ENCODE measurements at places on chromosomes 13 and 19.

DNA sequence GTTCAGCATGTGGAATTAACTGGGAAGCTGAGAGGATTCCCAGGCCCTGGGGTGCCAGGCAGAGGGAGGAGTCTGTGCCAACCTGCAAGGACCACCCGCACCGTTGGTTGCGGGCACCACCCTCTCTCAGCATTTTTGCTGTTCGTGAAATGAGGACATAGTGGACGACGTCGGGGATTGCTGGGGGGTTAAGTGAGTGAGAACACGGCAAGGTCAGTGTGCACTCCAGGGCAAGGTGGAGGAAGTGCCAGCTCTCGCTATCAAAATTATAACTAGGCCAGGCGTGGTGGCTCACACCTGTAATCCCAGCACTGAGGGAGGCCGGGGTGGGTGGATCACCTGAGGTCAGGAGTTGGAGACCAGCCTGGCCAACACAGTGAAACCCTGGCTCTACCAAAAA, 2.2 kb downstream of the FXYD3 start:
- no peak for DNase-seq

GRCh38 chr13:45623516-45624090, 8.1 kb upstream of the ERICH6B start:
- no peak for DNase-seq

- no peak for DNase-seq
Measured at GRCh38 chr13:72384186-72384823, 343.1 kb downstream of the MZT1 start.

- no peak for DNase-seq
Measured at GRCh38 chr13:41409611-41410010, 47.7 kb upstream of the RGCC start.

DNA sequence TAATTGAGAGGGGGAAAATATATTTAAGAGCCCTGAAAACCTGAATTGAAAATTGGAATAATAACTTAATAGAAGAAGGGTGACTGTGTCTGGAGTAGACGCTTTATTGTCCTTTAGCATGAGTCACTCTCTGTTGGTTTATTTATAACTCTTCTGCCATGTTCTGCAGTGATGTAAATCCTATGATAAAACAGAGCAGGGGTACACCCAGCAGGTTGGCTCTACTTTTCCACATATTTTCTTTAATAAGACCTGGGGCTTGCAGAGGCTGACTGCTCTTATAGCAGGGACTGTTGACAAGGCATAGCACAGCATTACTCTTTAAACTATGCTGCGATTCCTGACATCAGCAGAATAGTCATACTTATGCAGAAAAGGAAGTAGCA, 389.9 kb upstream of the PCDH9 start:
- no peak for DNase-seq

GRCh38 chr13:48979892-48980291, 4.2 kb downstream of the FNDC3A start:
- no peak for DNase-seq

DNA sequence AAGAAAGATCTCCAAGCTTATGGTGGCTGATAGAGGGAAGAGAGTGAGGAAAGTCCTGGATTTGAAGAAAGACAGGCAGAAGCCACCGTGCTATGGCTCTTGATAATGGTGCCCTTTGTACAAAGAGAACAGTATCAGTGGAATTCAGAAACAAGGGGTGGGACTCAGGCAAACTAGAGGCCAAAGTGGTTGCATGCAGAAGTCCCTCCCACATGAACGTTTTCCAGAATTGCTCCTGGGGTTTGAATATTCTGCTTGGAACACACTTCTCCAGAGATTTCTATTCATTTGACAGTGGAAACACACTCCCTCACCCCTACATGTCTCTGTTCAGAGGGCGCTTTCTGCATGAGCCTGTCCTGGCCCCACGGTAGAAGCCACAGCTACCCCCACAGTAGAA, 10.1 kb upstream of the MBNL2 start:
- DNase-seq: no peak

DNA sequence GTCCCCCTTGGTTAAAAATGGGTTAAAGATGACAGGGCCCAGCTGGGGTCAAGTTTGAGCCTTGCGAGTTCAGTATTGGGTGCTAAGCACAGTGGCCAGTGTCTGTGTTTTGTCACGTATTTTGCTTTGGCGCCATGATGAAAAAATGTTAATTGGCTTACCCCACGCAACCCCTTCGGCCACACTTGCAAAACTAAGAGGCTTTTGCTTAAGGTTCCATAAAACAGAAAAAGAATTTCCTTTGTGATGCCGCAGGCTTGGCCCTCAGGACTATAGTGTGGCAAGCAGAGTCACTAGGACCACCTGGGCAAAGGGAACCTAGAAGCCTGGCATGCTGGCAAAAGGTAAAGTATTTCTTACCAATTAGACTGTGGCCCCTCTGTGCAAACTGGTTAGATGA, 20.7 kb downstream of the DPRX start:
- DNase-seq: no peak

DNA sequence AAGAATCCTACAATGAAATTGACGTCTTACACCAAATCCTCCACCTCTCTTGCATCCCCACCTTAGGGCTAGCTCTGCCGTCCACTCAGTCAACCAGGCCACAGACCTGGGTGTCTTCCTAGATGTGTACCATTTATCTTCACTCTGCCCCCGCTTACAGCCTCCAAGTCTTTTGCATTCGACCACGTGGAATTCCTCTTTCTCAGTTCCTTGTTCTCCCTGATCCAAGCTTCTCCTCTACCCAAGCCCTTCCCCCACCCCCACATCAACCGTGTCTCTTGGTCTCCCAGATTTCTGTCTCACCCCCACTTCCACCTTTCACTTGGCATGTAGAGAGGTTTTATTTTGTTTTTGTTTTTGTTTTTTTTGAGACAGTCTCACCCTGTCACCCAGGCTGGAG, 1.2 kb upstream of the DMWD start:
- DNase-seq: no peak

- no peak for DNase-seq
Measured at GRCh38 chr13:98020271-98020670, 66.8 kb downstream of the IPO5 start.

DNA sequence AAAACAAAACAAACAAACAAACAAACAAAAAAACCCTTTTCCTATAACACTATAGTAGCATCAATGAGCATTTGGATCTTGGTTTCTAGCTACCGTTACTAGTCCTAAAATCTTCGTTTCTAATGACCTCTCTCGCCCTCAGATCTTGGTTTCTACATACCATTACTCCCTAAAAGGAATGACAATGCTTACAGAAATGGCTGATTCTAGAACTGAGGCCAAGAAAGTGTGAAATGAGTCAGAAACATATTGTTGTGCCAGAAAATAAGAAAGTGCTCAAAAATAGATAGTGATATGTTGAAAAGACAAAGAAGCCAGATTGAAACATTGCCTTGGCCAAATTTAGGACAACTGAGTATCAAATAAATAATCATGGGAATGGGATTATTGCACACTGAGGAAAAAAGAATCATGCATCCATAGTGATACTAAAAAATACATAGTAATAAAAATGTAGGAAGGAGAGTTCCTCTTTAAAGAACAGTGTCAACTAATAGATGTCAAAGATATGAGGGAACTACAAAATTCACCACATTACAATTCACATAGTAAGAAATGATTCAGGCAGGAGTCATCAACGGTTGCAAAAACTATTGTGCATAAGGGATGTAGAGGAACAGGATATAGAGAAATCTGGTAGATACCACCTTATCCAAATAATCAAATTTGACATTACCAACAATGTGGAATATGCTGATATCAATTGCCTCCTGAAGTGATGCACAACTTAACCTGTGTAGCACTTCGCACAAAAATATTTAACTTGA, 386.6 kb downstream of the DIAPH3 start:
- no peak for DNase-seq

DNA sequence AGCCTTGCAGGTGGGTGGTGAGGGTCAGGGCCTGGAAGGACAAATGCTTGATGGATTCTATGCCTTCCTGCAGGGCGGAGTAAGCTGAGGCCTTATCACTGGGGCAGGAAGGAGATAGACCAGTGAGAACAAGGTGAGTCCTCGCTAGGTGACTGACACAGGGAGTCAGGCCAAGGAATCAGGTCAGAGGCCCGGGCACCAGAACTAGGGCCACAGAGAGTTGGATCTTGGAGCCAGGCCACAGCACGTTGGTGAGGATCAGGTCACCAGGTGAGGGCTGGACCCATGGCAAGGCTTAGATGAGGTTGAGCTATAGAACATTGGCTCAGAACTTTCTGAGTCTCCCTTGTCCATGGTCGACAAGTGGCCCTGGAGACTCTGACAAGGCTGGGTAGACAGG, 328.2 kb downstream of the FOXO1 start:
- DNase-seq: no peak

DNA sequence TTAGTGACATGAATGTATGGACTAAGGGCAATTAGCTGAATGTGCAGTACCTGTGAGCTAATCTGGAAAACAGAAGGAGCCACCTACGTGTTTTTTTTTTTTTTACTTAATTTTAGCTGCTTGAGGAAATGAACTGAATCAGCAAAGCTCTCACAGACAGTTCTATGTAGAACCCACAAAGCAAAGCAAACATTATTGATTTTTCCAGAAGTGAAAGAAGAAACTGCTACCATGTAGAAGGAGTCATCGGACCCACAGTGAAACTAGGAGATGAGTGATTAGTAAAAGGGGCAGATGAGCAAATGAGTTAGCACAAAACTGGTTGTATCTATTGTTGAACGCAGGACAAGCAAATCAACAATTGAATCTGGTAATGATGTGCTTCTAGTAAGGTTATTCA, 94.1 kb upstream of the SLC7A1 start:
- no peak for DNase-seq

DNA sequence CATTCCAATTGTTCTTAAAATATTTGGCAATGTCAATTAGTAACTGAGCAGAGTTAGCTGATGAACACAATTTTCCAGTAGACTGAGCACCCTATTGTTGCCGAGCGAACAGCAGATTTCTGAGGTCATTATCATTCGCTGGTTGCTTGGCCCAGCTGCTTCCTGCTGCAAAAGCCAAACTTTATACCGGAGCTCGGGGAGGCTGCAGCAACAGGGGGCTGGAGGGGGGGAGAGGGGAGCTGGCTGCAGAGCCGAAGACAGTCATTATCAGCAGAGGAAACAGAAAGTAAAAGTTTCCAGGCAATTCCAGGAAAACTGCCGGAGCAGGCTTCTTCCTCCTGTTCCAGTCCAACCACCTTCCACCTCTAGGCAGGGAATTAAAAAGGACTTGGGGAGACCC, 77.9 kb downstream of the ZNF536 start:
- peak; percentile 46 for DNase-seq

- DNase-seq: peak; percentile 11
Measured at GRCh38 chr13:77448689-77449088, 86.8 kb upstream of the SCEL start.
